ENCODE measurements at places on chromosomes 5 and 9.
A peak's percentile ranks its signal among the peaks of the same experiment; 100 is the strongest.

DNA sequence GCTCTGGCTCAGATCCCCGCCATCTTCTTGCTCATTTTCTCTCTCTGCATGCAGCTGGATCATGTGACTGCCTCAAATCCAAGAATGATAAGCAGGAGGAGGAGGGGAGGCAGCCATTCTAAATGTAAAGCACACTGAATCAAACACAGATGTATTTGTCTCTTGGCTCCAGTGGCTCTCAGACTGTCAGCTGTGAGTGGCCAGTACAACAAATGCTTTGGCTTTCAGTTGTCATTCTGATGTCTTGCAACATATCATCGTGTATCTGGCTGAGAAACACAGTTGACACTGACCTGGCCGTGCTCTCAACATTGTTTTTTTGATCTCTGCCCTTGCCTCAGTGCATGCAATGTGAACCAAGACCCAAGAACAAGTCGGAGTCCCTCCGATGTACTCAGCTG, 233.1 kb downstream of the ADAMTSL1 start:
- DNase-seq: peak; percentile 47

GRCh38 chr9:20994486-20994885, 37.0 kb downstream of the HACD4 start:
- DNase-seq: no peak

DNA sequence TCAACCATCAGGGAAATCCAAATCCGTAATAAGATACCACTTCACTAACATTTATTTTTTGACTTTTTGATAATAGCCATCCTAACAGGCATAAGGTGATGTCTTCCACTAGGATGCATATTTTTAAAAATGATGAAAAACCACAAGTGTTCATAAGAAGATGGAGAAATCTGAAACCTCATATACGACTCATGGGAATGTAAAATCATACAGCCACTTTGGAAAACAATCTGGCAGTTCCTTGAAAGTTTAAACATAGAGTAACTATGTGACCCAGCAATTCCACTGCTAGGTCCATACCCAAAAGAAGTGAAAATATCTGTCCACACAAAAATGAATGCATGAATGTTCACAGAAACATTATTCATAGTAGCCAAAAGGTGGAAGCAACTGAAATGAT, 431.0 kb downstream of the ENC1 start:
- no peak for DNase-seq

DNA sequence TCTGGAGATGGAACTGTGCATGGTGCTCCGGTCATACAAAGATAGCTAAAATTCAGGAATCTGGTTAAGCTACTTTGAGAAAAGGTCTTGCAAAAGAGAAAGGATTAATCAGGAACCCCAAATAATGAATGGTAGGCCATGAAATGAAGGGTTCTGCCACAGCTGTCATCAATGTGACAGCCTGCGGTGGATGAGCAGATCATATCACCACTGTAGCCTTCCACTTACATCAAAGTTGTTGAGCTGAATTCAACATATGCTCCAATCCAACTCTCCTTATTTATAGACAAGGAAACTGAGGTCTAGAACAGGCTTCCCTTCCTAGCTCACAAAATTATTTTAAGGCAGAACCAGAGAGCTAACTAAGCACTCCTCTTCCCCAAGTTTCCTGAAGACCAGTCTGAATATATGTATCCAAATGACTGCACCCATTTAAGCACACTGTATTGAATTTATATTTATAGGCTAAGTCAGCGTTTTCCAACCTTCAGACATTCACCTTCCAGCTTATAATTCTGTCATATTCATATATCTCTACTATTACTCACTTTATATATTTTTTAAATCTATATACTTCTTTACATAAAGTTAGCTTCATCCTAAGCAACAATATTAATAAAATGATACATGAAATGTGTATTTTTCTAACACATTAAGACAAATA, 13.9 kb upstream of the PTGER4 start:
- no peak for DNase-seq

GRCh38 chr5:1667648-1668140, 131.9 kb downstream of the MRPL36 start:
- DNase-seq: no peak

DNA sequence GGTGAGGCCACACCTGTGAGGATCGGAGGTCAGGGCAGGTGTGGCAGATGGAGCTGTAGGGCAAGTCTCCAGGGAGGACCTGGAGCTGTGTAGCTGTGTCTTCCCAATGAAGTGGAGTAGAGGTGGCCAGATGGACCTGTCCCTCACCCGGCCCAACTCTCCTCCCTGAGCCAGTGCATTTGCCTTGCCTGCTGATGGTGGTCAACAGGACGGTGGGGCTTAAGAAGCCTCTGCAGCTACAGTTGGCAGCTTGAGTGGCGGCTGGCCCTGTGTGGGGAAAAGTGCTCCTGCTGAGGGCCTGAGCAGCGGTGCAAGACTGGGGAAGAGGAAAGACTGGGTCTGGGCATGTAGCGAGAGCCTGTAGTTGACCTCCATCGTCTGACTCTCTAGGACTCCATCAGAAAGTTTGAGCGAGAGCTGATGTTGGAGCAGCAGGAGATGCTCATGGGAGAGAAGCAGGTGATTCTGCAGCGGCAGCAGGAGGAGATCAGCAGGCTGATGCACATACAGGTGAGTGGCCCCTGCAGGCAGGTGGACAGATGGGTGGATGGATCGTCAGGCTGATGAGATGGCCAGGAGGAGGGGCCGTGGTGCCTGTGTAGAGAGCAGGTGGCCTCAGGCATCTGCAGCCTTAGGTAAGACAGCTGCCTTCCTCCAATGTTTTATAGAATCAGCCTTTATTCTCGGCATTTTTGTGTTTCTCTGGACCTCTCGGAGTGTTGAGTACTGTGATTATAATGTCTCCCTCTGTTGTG, 24.9 kb downstream of the PITX1 start:
- DNase-seq: no peak

GRCh38 chr5:624951-625230, 12.8 kb downstream of the CEP72 start:
- no peak for DNase-seq

DNA sequence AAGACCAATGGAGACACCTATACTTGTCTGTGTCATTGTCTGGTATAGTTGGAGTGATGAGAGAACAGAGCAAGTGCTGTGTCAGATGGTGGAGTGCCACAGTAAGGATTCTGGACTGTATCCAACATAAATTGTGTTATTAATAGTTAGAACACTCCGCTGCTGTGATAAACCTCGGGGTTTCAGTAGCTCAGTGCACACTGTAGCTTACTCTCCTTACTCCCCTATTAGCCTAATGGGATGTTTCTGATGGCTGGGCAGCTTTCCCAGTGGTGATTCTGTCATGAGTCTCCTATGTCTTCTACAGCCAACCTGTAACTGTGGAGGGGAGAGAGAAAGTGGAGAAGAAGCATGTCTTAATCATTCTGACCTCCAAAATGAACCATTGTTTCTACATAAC, 127.6 kb upstream of the PTCH1 start:
- DNase-seq: no peak

DNA sequence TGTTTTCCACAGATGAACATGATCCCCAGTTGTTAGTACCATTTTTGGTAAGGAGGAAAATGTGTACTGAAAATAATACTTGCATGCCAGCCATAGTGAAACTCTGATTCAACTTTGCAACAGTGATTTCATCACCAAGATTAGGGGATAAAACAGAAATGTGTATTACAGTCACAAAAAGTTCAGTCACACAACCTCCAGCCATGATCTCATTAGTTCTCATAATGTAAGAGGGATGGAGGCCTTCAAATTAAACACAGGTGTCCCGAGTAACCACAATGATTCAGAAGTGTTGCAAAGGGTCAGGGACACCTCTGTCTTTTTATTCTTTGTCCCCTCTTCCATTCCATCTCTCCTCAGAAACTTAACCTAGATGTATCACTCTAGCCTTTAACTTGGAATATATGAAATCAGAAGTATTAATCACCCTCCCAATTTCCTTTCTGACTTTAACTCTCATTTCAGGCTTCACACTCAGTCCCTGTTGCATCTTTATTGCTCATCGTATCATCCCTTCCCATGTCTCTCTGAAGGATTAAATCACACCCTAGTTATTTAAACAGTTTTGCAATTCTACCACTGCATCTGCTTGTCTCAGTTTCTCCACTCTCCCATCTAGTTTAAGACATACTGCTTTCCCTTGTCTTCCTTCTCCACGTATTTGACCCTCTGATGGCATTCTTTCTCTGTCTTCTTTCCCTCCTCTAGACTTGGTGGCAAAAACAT, 291.2 kb downstream of the ADAMTS6 start:
- DNase-seq: no peak

All from brain (organoid and tissue), 16 donors.